ENCODE measurements at places on chromosomes 4 and X.

DNA sequence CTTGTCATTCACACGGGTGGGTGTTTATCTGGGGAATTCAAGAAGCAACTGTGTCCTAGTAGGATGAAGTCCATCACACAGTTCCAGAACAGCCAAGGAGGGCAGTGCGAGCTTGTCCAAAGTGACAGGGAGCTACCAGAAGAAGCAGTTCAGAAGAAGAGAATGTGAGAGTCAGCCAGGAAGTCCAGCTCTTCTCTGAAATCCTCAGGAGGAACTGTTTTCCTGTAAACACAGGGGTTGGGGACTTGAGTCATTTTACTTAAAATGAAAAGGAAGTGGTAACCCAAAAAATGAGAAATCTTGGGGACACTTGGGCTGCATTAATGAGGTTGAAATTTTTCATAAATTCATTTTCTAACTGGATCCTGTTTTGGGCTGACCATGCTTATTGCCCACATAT is 8.2 kb upstream of the TLR10 start:
- no peak for DNase-seq

DNA sequence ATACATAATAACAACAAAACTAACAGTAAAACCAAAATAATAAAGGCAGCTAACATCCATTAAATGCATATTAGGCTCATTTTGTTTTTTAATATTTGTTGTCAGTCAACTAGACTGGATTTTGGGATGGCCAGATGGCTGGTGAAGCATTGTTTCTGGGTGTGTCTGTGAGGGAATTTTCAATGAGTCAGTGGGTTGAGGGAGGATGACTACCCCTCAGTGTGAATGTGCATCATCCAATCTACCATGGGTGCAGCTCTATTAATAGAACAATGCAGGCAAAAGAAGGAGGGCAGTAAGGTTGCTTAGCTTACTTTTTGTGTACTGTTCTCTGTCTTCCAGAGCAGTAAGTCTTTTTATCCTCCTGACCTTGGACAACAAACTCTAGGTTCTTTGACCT is 484.2 kb upstream of the HS3ST1 start:
- DNase-seq = no peak

DNA sequence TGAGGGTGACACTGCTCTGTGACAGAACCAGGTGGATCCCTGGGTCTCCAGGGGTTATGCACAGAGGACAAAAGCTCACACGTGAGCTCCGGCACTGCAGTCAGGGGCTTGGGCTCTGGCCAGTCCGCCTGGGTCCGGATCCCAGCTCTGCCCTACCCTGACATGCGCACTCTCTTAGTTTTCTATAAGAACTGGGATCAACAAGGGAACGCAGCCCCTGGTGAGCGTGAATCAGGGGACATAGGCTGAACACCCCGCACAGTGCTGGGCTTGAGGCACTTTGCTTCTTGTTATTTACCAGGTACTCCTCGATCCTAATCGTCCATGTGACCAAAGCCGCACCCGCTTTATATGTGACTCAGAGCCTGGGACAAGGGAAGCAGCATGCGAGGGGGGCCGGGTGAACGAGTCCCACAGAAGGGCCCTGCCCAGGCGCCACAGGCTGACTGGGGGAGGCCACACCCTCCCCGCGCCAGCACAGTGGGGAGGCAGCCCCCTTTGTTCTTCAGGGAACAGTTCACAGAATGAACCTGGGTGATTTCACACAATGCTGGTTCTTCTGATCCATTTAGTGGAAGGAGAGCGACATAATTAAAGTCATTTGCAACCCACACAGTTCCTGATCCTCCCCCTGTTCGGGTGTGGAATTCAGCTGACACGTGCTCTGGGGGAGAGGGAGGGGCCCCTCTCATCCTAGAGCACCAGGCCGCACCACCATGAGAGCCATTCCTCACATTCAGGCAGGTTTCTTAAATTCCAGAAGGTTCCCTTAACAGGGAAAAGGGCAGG is 55.5 kb downstream of the WFS1 start:
- no peak for DNase-seq

- no peak for DNase-seq
These were observed 102.7 kb upstream of the DHX15 start for GRCh38 chr4:24686866-24687692.

DNA sequence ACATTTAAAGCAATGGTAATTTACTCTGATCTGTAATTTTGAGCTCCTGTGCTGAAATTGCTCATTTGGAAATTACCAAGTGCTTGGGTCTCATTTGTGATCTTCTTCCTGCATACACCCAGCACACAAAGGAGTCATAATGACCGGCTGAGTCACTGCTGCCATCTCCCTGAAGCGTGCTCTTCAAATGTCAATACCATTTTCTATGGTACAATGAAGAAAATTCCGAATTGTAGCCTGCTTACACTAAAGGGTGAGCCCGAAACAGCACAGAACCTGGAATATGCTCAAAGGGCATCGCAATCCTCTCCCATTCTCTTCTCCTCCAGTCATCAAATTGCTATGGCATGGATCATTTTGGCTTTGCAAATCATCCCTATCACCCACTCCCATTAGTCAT is 140.5 kb downstream of the GRIA3 start:
- DNase-seq = no peak

GRCh38 chrX:78106651-78106986 is 2.6 kb downstream of the PGK1 start:
- DNase-seq = no peak
